NCI-H1930 (cell line): ENCODE measurements at places on chromosomes 2 and 18.

DNA sequence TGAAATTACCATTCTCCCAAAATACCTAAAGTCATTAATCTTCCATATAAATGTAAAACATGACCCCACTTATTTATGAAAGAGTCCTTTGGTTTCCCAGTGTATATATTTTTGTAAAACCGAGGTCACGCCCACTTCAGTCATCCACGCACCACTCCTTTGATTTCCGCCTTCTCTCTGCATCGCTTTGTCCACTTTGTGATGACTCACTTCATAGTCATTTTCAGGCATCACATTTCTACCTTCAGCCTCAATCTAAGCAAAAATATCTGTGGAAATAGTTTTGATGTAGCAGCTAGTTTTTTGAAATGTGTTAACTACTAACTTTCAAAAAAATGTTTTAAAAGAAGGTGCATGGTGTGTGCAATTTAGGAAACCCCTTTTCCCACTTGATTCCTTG, 793.5 kb upstream of the SOX11 start:
- DNase-seq, result no peak

DNA sequence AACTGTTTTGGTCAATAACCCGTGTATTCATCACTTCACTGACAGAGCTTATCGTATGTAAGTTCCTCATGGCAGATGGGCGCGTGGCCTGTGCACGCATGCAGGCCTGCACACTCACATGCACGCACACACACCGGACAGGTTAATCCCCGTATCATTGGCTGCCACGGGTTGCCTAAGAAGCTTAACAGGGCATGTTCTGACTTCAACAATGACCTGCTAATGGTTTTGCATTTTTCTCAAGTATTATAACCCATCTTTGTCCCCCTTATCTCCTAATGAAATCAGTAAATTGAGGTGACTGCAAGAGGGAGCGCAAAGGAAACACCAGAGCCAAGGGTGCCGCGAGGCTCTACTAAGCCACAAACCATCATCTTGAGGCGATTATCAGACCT, 399.0 kb upstream of the ID2 start:
- DNase-seq, result no peak

DNA sequence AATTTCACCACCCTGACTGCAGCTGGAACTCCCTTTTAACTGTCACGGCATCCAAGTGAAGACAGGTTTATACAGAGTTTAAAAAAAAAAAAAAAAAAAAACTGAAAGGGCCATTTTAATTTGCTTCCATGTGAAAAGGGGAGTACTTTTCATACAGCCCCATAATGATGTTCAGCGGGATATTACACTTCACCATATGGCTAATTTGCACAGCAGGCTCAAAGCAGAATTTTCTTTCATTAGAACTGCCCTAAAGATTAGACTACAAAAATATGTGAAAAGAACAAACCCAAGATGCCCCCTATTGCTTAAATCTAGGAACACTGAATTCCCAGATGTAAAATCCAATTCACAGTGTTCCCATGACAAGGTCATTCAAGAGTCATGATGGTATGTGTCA, 301.8 kb downstream of the EXOC6B start:
- no peak for DNase-seq

- no peak for DNase-seq
These were observed 92.6 kb downstream of the ACTR2 start for GRCh38 chr2:65320042-65320725.

DNA sequence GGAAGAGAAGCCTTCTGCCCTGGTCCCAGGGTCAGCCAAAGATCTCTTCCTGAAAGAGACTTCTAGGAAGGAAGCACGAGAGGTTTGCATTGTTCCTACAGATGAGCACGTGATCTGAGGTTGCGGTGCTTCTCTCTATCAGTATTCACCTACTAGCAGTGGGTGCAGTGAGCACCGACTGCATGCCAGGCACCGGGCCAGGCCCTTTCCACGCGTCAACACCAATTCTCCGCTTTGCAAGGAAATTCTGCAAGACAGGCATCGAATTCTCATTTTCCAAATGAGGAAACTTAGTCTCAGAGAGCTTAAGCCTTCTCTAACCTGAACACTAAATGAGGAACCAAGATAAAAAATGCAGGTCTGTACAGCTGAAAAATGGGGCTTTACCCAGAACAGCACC, 151.5 kb upstream of the MYCN start:
- no peak for DNase-seq

- no peak for DNase-seq
These were observed 37.5 kb downstream of the ST8SIA5 start for GRCh38 chr18:46719388-46719787.

- no peak for DNase-seq
These were observed 13.1 kb downstream of the TYMS start for GRCh38 chr18:670522-670921.

DNA sequence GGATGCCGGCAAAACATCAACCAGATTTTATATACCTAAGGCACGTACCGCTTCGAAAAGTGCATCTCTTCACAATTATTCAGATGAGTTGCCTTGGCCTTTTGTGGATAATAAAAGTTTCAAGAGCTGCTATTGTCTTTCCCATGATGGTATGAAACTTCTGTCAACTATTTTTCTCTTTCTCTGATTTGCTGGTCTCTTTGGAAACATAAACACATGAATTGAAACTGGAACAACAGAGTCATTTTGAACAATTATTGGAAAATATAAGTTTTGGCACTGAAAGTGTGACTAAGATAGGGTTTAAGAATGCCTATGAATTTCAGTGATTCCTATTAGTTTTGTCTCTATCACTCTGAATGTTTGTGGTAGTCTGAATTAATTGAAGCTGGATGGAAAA, 109.9 kb downstream of the DPP4 start:
- no peak for DNase-seq

DNA sequence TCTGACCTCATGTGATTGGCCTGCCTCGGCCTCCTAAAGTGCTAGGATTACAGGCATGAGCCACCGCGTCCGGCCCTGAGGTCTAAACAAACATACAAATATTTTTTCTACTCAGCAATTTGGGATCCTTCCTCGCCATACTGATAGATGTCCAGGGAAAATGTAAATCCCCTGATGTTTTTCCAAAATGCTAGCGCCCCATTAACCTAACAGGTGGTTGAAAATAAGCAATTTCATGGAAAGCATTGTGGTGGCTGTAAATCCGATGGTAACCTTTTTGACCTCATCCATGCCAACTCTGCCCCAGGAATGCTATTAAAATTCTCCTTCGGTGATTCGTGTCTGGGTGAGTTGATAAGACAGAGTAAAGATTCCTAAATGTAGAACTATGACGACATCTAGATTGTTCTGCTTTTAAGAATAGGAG, 19.3 kb downstream of the GEMIN6 start:
- no peak for DNase-seq

DNA sequence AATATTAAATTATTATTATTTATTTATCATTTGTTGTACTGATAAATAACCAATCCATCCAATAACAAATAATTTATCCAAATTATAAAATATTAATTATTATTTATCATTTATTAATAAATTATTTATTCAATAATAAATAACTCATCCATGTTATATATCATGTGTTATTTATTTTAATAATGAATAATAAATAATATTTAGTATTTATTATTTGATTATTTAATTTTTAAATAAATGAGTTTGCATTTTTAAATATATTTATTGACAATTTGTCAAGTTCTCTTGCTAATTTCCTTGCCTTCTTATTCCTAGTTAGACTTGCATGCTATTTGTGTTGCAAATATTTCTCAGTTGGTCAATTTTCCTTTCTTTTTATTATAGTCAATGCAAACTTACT, 995.4 kb downstream of the TSN start:
- DNase-seq, result no peak

- DNase-seq, result no peak
These were observed 21.1 kb upstream of the NOSTRIN start for GRCh38 chr2:168781191-168781817.

DNA sequence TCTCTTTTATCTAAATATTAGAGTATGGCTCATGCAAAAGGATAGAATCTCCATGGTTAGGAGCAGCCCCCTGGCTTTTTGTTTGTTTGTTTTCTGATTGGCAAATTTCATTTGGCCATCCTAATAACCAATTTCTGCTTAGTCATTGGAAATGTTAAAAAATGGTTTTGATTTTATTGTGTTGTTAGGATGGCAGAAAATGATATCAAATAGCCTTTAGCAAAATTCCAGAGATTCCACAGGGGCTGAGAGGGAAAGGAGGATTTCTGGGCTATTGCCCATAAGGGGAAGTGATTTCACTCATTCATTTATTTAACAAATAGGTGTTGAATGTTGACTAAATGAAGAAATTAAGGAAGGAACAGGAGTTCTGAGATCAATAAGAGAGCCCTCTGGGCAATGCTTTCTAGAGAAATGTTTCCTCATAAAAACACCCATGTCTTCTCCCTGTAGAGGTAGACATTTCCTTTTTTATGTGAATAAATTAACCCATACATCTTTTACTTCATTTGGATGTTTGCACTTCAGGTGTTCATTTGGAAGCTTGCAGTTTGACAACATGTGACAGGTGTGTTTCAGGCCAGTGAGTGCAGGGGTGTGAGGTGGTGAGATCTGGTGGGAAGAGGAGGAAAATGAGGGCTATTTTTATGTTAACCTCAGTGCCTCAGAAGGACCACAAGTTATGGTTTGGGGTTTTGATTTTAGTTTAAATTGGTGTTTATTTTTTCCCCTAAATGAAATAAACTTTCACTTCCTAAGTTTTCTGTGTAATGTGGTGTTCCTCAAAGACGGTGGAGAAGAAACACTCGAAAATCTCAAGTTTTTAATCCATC, 61.7 kb upstream of the EPC2 start:
- no peak for DNase-seq

GRCh38 chr2:241268716-241269445, 46.6 kb downstream of the HDLBP start:
- no peak for DNase-seq

DNA sequence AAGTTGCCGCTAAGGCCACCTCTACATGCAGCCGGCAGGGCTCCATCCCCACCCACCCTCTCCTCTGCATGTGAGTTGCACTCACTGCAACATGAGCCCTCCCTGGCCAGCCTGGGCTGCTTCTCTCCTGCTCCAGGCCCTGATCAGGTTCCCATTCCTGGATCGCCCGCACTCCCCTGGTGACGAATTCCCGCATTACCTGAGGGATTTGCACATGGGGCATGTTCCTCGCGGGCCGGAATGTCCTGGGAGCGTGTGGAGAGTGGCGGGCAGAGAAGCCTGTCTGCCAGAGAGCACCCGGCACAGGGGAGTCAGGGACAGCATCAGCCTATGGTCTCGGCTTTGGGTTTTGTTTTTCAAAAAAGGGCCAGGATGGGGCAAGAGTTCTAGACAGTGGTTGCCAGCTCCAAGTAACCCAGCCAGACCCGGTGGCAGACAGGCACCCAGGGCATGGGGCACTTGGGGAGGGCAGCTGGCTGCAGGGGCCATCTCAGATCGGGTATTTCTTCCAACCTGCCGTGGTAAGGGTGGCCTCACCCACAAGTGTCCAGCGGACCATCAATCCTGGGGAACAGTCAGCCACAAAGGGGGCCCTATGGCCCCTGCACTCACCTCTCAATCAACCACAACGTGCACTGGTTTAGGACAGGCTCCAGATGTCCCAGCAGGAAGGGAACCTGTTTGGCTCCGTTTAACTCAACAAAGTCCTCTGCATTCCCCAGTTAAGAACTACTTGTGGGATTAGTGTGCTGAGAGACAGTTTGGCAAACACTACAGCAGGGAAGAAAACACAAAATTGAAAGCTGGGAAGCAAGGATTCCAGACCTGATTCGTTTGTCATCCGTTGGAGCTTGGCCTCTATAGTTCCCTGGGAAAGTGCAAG, 187.7 kb downstream of the SMAD7 start:
- no peak for DNase-seq

GRCh38 chr2:199973703-199974102, 18.3 kb downstream of the MAIP1 start:
- DNase-seq, result peak; percentile 3

GRCh38 chr18:49698525-49699025, 114.8 kb downstream of the ACAA2 start:
- DNase-seq, result no peak

GRCh38 chr2:44237221-44237620, 38.1 kb upstream of the SLC3A1 start:
- no peak for DNase-seq

DNA sequence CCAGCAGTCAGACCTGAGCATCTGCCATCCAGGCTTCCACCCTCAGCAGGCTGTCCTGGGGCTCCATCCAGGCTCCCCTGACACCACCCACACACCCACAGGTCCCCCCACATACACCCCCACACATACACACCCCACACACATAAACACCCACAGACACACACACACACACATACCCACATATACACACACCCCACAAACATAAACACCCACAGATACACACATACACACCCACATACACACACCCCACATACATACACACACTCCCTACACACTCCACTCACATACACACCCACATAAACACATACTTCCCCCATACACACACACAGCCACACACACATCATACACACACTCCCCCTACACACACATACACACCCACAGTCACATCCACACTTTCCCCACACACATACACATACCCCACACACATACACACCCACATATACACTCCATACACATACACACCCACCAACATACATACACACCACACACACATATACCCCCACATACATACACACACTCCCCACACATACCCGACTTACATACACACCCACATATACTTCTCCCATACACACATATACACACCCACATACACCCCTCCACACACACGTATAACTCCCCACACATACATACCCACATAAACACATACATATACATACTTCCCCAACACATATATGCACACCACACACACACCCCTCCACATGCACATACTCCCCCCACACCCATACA, 183.3 kb upstream of the ETAA1 start:
- DNase-seq, result no peak

DNA sequence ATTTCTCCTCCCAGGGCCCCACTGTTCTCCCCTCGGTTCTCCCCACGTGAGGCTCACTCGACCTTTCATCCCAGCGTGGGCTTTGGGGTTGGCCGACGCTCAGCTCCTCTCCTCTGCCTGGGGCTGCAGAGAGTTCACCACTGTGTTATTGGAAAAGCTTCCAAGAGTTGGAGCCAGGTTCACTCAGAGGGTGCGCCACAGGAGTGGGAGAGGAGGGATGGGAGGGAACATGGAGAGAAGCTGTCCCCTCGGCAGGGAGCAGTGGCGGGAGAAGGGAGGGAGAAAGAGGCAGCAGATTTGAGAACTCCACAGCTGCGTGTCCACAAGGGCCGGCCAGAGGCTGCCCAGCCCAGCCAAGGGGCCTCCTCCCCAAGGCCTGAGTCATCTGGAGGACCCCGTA, 197.1 kb upstream of the SMAD2 start:
- no peak for DNase-seq

GRCh38 chr18:79625195-79625923, 54.2 kb upstream of the CTDP1 start:
- no peak for DNase-seq

GRCh38 chr2:68412127-68412819, 47.2 kb downstream of the PLEK start:
- no peak for DNase-seq

GRCh38 chr18:47964053-47964452, 33.6 kb upstream of the SMAD2 start:
- no peak for DNase-seq
